Fibroblast of skin of abdomen (primary cell): ENCODE measurements at places on chromosomes 16 and 17.
A peak's percentile ranks its signal among the peaks of the same experiment; 100 is the strongest.

GRCh38 chr17:66938656-66939055, 25.9 kb upstream of the CACNG4 start:
- DNase-seq: no peak

- peak; percentile 49 for DNase-seq
These were observed 13.3 kb upstream of the CRK start for GRCh38 chr17:1469231-1469852.

DNA sequence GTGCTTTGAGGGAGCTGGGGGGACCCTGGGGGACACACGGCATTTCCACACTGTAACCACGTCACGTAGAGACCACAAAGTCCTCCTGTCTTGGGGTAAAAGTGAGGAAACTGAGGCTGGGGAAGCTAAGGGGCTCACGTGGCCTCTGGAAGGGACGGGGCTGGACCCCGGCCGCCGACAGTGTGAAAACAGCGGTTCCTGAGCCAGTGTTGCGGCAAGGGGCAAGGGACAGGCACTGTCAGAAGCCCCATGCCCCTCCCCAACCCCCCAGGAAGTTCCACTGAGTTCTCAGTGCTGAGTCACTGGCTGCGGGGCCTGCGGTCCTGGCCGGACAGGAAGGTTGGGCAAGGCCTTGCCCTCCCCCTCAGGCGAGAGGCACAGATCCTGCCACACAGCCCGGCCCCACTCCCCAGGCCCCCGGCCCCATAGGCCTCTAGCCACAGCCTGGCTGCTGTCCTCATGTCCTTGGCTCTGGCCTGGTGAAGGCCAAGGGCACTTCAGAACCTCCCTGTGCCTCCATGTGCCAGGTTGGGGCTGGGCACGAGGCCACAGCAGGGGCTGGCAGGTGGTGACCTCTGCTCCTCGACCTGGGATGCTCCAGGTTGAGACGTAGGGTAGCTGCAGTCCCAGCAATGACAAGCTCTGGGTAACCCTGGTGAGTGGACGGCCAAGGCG, 5.0 kb upstream of the CCDC57 start:
- DNase-seq: peak; percentile 91

DNA sequence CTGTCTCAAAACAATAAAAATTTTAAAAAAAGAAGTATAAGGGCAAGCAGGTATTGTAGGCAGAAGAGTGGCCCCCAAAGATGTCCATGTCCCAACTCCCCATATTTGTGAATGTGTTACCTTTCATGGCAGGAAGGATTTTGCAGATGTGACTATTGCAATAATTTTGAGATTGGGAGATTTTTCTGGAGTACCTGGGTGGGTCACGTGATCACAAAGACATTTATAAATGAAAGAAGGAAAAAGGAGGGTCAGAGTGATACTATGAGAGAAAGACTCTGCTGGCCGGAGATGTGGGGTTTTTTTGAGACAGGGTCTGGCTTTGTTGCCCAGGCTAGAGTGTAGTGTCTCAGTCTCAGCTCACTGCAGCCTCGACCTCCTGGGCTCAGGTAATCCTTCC, 27.4 kb upstream of the PAFAH1B1 start:
- no peak for DNase-seq

- no peak for DNase-seq
These were observed 841 bp downstream of the C16orf89 start for GRCh38 chr16:5064915-5065314.

- DNase-seq: no peak
These were observed 29.2 kb upstream of the LITAF start for GRCh38 chr16:11615748-11616447.

DNA sequence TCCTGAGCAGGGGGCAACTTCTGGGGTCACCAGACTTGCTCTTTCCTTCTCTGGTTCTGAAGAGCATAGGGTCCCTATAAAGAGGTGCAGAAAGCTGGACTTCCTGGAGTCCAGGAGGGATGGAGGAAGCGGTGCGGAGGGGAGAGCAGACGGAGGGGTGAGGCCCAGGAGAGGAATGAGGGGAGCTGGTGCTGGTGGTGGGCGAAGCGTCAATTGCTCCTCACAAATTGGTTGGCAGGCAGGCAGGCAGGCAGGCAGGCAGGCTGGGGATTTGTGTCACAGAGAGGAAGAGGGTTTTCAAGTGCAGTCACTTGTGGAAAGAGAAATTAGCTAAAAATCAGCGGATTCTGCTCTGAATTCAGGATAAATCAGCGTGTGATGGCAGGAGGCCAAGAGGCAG, 133.7 kb upstream of the CDC42EP4 start:
- no peak for DNase-seq

DNA sequence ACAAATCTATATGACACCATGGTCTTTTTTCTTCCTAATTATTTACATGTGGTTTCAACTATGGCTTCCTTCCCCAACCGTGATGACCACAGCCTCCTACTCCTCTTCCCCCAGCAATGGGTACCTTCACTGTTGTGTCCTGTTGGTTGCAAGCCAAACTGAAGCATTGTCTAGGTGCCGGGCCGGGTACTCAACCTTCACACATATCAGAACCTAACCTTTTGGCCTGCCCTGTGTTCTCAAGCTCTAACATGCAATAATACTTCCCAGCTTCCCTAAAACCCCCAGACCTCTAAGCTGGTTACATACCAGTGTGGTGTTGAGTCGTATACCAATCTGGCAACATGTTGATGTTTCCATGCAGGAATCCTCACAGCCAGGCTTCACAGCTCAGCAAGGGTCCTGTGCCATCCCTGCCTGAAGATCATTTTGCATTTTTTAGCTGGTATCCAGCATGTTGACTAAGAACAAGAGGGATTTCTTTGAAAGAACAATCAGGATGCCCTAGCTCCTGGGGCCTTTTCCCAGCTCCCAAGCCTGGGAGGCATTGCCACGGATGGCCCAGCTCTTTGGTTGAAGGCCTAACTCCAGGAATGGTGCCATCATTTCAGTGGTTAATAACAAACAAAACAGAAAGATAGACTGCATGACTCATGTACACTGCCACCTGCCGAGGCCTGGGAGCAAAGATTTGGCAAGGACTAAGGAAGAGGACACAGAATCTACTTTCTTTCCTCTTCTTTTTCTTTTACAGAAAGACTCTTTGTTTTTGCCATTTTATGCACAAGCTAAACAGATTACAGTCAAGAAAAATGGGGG, 373.7 kb upstream of the SALL1 start:
- DNase-seq: peak; percentile 44
